ENCODE measurements at places on chromosomes 5 and 9. TPM values are rescaled to one million over a fixed set of nuclear protein-coding genes. Genes with fewer than 3 reads are reported as not detected.

The MRNIP gene
- total RNA-seq = 20.2 TPM

GRCh38 chr5:137344723-137345322, 154.3 kb downstream of the SPOCK1 start:
- H3K4me1 ChIP-seq = no peaks in the 10 kb centered on the region
- no peaks in the 10 kb centered on the region for H3K36me3 ChIP-seq
- H3K27ac ChIP-seq = no peak overlapping the region
- no peak overlapping the region for H3K4me3 ChIP-seq

The SIGMAR1 gene
- total RNA-seq = 82.1 TPM

DNA sequence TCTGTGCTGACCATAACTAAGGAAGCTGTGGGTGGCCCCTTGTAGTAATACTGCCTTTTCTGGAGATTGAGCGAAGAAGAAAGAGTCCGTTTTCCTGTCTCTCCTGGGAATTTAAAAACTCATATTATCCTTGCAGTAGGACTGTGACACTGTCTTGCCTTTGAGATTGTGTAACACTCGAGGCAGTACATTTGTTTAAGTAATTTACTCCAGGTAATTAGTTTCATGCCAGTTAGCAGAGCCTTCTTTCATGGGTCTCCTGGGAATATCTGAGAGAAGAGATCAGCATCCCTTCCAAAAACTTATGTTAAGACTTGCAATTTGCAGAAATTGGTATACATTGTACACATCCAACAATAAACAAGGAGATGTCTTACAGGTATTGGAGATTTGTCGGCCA, 405.6 kb downstream of the DMRT2 start:
- no peak for DNase-seq
- H3K27me3 ChIP-seq = peaks cover 12% of the 10 kb centered on the region
- no peaks in the 10 kb centered on the region for H3K4me1 ChIP-seq
- H3K4me3 ChIP-seq = no peak overlapping the region

The GKAP1 gene
- total RNA-seq = 2.2 TPM

The SPAAR gene
- total RNA-seq = not detected

The DBH gene
- total RNA-seq = not detected

DNA sequence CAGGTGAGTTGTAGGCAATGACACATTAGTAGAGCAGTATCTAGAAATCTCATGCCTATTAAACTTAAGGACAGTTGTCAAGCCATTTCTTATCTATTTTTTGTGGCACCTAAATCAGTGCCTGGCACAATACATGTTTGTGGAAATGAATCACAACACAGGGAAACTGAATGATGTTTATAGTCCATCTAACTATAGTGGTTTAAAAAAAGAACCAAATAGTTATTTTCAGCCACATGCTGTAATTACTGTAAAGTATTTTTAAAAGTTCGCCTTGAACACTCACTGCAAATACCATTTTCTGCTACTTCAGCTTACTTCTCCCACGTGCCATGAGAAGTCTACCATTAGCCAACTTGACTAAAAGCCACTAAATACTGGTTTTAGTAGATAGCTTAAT, 21.9 kb downstream of the FNBP1 start:
- DNase-seq = no peak
- H3K4me3 ChIP-seq = no peak overlapping the region
- peaks cover 82% of the 10 kb centered on the region for H3K4me1 ChIP-seq

The ARID3C gene
- 0.26 TPM for total RNA-seq

DNA sequence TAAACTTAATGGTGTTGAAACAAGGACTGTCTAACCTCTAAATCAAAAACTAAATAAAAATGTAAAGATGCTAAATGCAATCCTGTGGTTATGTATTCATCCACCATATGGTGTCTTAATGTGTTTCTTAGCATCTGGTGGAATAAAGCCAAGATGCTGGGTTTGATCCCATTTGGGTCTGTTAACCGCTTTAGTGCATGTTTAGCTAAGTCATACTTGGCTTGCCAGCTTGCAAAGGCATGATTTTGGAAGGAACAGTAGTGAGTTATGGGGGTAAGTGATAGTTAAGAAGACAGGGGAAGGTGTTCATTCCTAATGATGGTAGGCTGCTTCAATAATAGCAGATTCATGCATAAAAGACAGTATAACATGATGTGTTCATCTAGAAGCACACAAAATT, 139.0 kb upstream of the SLC27A6 start:
- DNase-seq = no peak
- no peak overlapping the region for H3K27ac ChIP-seq
- no peaks in the 10 kb centered on the region for H3K27me3 ChIP-seq
- no peaks in the 10 kb centered on the region for H3K4me1 ChIP-seq
- no peak overlapping the region for H3K4me3 ChIP-seq

The PTCD2 gene
- total RNA-seq = 10.6 TPM

The GMCL2 gene
- not detected for total RNA-seq

GRCh38 chr5:147963436-147963835, 57.1 kb upstream of the C5orf46 start:
- H3K4me1 ChIP-seq = no peaks in the 10 kb centered on the region
- H3K4me3 ChIP-seq = no peak overlapping the region
- no peak overlapping the region for H3K27ac ChIP-seq

The SPAG8 gene
- total RNA-seq = 1.2 TPM

GRCh38 chr9:127423476-127423933, 677 bp upstream of the ZNF79 start:
- peak overlapping the region; percentile 85 for H3K27ac ChIP-seq
- peak overlapping the region; percentile 97 for H3K4me3 ChIP-seq
- no peak for DNase-seq

The PCDHB10 gene
- not detected for total RNA-seq

GRCh38 chr5:54387659-54388232, 67.8 kb upstream of the HSPB3 start:
- no peak overlapping the region for H3K27ac ChIP-seq
- H3K27me3 ChIP-seq = peaks cover 15% of the 10 kb centered on the region
- H3K4me3 ChIP-seq = no peak overlapping the region

- no peak for DNase-seq
- H3K4me1 ChIP-seq = peaks cover 65% of the 10 kb centered on the region
- no peak overlapping the region for H3K4me3 ChIP-seq
- H3K27me3 ChIP-seq = no peaks in the 10 kb centered on the region
- peak overlapping the region; percentile 97 for H3K27ac ChIP-seq
- H3K36me3 ChIP-seq = peaks cover 6% of the 10 kb centered on the region
Measured at GRCh38 chr9:131253891-131254491, 22.3 kb downstream of the FAM78A start.

- peaks cover 8% of the 10 kb centered on the region for H3K36me3 ChIP-seq
- H3K4me1 ChIP-seq = peaks cover 12% of the 10 kb centered on the region
Measured at GRCh38 chr9:94761481-94761880, 35.0 kb downstream of the AOPEP start.

The PGM5 gene
- total RNA-seq = not detected

GRCh38 chr5:14895301-14895700, 23.7 kb upstream of the ANKH start:
- H3K27me3 ChIP-seq = peaks cover 3% of the 10 kb centered on the region
- H3K27ac ChIP-seq = no peak overlapping the region
- H3K4me3 ChIP-seq = no peak overlapping the region
- H3K36me3 ChIP-seq = no peaks in the 10 kb centered on the region

GRCh38 chr5:59055745-59056448, 473.0 kb downstream of the RAB3C start:
- H3K27me3 ChIP-seq = peaks cover 12% of the 10 kb centered on the region
- no peak overlapping the region for H3K27ac ChIP-seq
- DNase-seq = no peak
- no peaks in the 10 kb centered on the region for H3K4me1 ChIP-seq

The DOLPP1 gene
- total RNA-seq = 18.5 TPM

DNA sequence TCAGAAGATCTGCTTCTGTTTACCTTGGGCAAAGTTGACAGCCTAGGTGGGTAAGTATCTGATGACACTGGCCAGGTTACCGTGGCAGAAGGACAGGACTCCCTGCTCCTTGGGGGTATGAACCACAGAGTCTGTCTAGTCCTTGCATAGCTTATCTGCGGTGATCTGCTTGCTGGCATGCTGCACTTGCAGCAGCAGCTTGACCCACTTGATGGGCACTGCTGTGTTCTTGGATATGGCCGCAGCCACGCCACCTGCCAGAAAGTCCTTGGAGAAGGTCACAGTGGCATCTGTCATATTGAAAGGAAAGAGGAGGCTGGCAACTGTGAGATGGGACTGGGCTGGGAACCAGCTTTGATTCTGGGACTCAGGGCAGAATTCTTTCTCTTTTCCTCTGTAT, 35.9 kb upstream of the POC5 start:
- no peak overlapping the region for H3K27ac ChIP-seq
- H3K27me3 ChIP-seq = peaks cover 27% of the 10 kb centered on the region
- no peak for DNase-seq
- H3K4me3 ChIP-seq = no peak overlapping the region

The ADAMTS13 gene
- 2.7 TPM for total RNA-seq

The RASGEF1C gene
- not detected for total RNA-seq

GRCh38 chr5:171201310-171201709, 107.7 kb upstream of the TLX3 start:
- no peaks in the 10 kb centered on the region for H3K4me1 ChIP-seq
- no peak for DNase-seq
- H3K36me3 ChIP-seq = no peaks in the 10 kb centered on the region
- H3K27me3 ChIP-seq = peaks cover 38% of the 10 kb centered on the region
- no peak overlapping the region for H3K4me3 ChIP-seq
- H3K27ac ChIP-seq = no peak overlapping the region

- no peaks in the 10 kb centered on the region for H3K36me3 ChIP-seq
- DNase-seq = no peak
- no peak overlapping the region for H3K27ac ChIP-seq
- H3K4me1 ChIP-seq = no peaks in the 10 kb centered on the region
- H3K4me3 ChIP-seq = no peak overlapping the region
- H3K27me3 ChIP-seq = no peaks in the 10 kb centered on the region
Measured at GRCh38 chr9:135379540-135380267, 99.9 kb upstream of the PPP1R26 start.

DNA sequence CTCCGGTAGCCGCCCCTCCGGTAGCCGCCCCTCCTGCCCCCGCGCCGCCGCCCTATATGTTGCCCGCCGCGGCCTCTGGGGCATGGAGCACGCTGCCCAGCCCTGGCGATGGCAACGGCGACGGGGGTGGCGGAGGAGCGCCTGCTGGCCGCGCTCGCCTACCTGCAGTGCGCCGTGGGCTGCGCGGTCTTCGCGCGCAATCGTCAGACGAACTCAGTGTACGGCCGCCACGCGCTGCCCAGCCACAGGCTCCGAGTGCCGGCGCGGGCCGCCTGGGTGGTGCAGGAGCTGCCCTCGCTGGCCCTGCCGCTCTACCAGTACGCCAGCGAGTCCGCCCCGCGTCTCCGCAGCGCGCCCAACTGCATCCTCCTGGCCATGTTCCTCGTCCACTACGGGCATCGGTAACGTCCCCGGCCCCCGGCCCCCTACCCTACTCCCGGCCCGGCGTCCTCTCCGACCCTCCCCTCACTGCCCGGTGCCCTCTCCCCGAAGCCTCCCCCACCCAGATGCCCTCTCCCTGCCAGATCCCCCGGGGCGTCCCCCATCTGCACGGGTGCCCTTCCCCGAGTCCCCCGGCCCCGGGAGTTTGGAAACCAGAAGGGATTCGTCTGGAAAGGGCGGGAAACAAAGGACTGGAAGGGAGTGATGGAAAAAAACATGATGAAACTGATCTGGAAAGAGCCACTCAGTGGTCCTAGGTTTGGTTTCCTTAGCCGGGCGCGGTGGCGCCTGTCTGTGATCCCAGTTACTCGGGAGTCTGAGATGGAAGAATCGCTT, 417 bp downstream of the SRD5A1 start:
- H3K27me3 ChIP-seq = no peaks in the 10 kb centered on the region
- no peak for DNase-seq
- H3K4me3 ChIP-seq = peak overlapping the region; percentile 97
- peaks cover 37% of the 10 kb centered on the region for H3K36me3 ChIP-seq
- peak overlapping the region; percentile 98 for H3K27ac ChIP-seq

- peaks cover 24% of the 10 kb centered on the region for H3K4me1 ChIP-seq
- H3K27me3 ChIP-seq = peaks cover 3% of the 10 kb centered on the region
- no peak for DNase-seq
- peak overlapping the region; percentile 93 for H3K27ac ChIP-seq
- peak overlapping the region; percentile 80 for H3K4me3 ChIP-seq
- peaks cover 2% of the 10 kb centered on the region for H3K36me3 ChIP-seq
Measured at GRCh38 chr5:81850501-81851357, 99.8 kb upstream of the SSBP2 start.

GRCh38 chr9:71271602-71272001, 150.2 kb upstream of the TRPM3 start:
- H3K36me3 ChIP-seq = no peaks in the 10 kb centered on the region
- H3K4me1 ChIP-seq = no peaks in the 10 kb centered on the region
- DNase-seq = no peak

GRCh38 chr5:15544039-15544438, 44.1 kb downstream of the FBXL7 start:
- H3K4me1 ChIP-seq = no peaks in the 10 kb centered on the region
- DNase-seq = no peak
- H3K27me3 ChIP-seq = no peaks in the 10 kb centered on the region
- H3K27ac ChIP-seq = no peak overlapping the region
- H3K4me3 ChIP-seq = no peak overlapping the region
- no peaks in the 10 kb centered on the region for H3K36me3 ChIP-seq

The ADGRV1 gene
- 0.18 TPM for total RNA-seq

- no peaks in the 10 kb centered on the region for H3K4me1 ChIP-seq
- DNase-seq = no peak
- H3K27me3 ChIP-seq = no peaks in the 10 kb centered on the region
- no peaks in the 10 kb centered on the region for H3K36me3 ChIP-seq
- no peak overlapping the region for H3K4me3 ChIP-seq
Measured at GRCh38 chr9:23615569-23615968, 210.5 kb downstream of the ELAVL2 start.

The GFI1B gene
- total RNA-seq = not detected

The CNTNAP3B gene
- total RNA-seq = not detected

- peaks cover 1% of the 10 kb centered on the region for H3K36me3 ChIP-seq
- H3K27ac ChIP-seq = no peak overlapping the region
- no peak for DNase-seq
- H3K27me3 ChIP-seq = peaks cover 28% of the 10 kb centered on the region
- peaks cover 2% of the 10 kb centered on the region for H3K4me1 ChIP-seq
Measured at GRCh38 chr5:171724468-171725204, 61.0 kb upstream of the SMIM23 start.

The KLF9 gene
- 12.2 TPM for total RNA-seq

The FBXL7 gene
- not detected for total RNA-seq

DNA sequence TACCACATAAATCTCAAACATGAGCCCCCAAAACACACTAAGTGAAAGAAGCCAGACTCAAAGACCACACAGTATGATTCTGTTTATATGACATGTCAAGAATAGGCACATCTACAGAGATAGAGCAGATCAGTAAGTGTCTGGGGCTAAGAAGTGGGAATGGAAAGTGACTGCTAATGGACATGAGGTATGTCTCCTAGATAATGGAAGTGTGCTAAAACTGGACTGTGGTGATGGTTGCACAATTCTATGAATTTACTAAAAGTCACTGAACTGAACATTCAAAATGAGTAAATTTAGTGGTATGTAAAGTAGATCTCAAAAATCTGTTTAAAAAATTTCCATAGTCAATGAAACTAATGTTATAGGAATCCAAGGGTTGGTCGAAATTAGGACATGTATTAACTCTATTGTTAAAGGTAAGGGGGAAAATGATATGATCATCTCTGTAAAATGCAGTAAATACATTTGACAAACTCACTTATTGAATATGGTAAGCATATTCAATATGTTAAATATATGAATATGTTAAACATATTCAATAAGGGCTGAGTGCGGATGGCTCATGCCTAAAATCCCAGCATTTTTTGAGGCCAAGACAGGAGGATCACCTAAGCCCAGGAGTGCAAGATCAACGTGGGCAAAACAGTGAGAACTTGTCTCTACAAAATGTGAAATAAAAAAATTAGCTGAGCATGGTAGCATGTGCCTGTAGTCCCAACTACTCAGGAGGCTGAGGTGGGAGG, 51.7 kb downstream of the NUP155 start:
- DNase-seq = no peak
- H3K27me3 ChIP-seq = no peaks in the 10 kb centered on the region
